CD8-positive, alpha-beta T cell (primary cell): ENCODE measurements at places on chromosomes 6 and 20.

DNA sequence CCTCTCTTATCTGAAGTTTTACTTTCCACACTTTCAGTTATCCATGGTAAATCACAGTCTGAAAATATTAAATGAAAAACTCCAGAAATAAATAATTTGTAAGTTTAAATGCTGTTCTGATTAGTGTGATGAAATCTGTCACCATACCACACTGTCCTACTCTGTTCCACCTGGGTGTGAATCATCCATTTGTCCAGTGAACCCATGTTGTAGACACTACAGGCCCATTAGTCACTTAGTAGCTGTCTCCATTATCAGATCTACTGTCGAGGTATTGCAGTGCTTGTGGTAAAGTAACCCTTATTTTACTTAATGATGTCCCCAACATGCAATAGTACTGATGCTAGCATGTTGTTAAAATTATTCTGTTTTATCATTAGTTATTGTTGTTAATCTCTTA is 29.2 kb upstream of the MMS22L start:
- no peak for DNase-seq

DNA sequence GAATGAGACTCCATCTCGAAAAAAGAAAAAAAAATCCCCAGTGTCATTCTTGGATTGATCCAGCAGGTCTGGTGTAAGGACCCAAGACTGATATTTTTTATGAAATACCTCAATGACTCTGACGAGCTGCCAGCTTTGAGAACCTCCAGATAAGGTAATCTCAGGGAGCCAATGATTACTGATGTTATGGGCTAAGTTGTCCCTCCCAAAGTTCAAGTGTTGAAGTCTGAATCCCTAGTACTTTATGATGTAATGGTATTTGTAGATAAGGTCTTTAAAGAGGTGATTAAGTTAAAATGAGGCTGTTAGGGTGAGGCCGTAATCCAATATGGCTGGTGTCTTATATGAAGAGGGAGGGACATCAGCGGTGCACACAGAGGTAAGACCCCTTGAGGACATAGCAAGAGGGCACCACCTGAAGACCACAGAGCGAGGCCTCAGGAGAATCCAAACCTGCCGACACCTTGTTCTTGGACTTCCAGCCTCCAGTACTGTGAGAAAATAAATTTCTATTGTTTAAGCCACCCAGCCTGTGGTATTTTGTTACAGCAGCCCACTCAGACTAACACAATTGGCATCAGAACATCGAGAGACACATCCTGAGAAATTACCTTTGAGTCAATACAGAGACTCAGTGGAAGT is 19.7 kb upstream of the DDO start:
- no peak for DNase-seq

DNA sequence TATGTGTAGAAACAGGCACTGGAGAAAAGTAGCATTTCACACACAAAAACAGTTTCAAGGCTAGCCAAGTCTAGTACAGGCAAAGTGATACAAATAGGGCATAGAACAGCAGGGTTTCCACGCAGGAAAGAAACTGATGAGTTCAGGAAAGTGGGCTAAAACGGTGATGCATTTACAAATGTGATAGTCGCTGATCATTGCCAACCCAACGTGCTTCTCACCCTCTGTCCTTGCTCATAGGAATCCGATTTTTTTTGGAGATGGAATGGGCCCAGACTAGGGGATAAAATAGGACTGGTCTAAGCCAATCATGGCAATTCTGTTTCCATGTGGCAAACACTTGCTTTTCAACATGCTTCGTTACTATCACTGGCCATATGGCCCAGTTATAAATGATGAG is 536.6 kb downstream of the PRKN start:
- DNase-seq, result no peak

- no peak for DNase-seq
These were observed 10.8 kb downstream of the BPIFB2 start for GRCh38 chr20:33018169-33018931.

DNA sequence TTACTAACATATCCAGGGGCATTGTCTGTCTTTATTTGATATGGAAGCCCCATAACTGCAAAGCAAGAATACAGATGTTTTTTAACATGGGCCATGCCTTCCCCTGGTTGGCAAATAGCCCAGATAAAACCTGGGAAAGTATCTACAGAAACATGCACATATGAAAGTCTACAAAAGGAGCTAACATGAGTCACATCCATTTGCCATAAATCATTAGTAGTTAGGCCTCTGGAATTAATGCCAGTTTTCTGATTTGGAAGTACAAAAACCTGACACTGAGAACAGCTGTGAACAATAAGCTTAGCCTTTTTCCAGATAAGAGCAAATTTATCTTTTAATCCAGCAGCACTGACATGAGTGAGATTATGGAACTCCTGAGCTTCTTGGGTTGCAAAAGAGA is 418.0 kb upstream of the IMPG1 start:
- DNase-seq, result no peak

DNA sequence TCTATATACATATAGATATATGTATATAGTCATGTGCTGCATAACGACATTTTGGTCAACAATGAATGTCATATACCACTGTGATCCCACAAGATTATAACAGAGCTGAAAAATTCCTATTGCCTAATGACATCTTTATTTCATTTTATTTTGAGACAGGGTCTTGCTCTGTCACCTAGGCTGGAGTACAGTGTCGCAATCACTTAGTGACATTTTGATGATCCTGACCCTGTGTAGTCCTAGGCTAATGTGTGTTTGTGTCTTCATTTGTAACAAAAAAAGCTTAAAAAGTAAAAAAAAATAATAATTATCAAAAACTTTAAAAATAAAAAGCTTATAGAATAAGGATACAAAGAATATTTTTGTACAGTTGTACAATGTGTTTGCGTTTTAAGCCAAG is 4.0 kb upstream of the FAM8A1 start:
- DNase-seq, result no peak

DNA sequence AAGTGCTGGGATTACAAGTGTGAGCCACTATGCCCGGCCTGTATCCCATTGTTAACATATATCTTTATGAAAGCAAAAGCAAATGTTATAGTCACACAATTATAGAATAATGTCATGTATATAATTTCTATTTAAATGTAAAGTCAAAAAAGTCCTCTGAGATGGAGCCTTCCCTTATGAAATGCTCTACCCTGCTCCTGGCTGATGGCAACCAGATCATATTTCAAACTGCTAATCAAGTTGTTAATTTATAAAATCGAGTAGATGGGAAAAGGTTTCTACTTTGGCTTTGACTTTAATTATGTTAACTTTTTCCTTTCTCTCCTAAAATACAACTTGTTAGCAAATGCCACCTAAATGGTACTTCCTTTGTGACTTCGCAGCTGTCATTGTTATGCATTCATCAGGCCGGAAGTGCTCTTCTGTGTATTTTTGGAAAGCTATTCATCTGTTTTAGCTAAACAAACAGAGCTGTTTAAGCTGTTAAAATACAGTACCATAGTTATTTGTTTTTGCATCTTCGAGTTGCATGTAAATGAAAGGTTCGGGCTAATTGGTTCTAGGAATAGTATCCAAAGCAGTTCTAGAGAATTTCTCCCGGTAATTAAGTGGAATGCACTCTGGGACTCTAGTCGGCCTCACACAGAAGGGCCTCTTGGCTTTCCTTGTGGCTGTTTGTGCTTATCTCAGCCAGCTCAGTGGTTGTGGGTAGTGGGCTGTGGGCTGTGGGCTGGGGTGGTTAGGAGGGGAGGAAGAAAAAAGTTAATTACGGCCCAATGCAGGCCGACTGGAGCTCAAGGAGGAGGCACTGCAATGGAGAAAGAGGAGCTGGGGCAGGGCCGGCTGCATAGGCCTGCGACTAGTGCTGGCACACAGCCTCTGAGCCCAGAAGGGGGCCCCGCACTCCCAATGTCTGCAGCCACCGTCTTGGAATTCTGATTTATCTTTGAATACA is 34.8 kb downstream of the SLC35D3 start:
- DNase-seq, result no peak

DNA sequence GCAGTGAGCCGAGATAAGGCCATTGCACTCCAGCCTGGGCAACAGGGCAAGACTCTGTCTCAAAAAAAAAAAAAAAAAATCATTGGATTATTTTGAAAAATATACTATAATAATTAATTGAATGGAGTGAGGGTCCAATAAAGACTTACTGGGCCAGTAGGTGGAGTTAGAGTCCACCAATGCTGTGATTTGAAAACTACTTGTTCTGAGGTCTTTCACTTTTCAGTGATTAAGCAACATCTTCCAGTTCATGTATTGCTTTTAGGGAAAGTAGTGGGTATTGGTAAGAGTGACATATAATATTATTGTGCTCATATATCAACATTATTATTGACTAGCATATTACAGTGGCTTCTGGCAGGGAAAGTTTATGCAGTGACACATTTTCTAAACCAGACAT is 530.3 kb downstream of the KHDRBS2 start:
- DNase-seq, result no peak

DNA sequence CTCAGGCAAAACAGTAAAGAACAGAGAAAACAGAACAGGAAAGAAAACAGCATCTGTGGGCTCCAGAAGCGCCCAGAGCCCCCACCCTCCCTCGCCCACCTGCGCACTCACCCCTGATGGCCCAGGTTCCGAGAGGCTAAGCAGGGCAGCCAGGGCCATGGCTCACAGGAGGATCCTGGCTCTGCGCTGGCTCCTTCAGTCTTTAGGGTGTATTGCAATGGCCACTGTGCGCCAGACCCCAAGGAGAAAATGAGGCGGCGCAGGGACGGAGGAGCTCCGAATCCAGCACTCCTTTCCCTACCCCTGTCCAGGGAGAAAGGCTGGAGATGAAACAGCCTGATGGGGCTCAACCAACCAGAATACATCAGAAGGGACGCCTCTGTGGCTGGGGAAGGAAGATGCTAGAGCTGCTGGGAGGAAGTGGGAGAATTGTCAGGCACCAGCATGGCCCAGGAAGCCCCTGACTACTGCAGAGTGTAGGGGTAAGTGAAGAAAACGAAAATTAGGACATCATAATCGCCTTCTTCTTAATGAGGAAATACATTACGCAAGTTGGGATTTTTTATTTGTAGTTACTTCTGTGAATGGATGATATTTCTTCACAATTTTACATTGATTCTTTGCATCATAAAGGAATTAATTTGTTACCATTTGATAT is 49.0 kb downstream of the COL11A2 start:
- DNase-seq, result no peak

GRCh38 chr20:46809706-46810360 is 84.8 kb upstream of the EYA2 start:
- DNase-seq, result no peak

GRCh38 chr6:161270116-161270515 is 3.7 kb downstream of the AGPAT4 start:
- DNase-seq, result no peak

DNA sequence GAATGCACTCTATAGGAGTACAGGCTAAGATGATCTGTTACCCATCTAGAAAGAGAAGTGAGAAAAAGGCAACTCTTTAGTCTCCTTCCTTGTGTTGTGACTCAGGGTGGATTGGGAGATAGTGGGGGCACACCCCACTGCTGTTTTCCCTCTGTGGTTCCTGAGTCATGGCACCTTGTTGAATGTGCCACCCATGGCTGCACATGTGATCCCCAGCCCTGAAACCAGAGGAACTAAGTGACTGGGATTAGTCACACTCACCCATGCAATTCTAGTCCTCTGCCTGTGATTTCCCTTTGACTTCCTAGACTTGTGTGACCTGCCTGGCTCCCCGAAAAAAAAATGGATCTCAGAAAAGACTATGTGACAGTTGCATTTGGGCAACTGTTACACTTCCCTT is 48.6 kb upstream of the HTR1B start:
- DNase-seq, result no peak

- DNase-seq, result no peak
These were observed 602 bp downstream of the PPP1R11 start for GRCh38 chr6:30067460-30068139.

GRCh38 chr20:44031781-44032582 is 117.3 kb downstream of the TOX2 start:
- no peak for DNase-seq

DNA sequence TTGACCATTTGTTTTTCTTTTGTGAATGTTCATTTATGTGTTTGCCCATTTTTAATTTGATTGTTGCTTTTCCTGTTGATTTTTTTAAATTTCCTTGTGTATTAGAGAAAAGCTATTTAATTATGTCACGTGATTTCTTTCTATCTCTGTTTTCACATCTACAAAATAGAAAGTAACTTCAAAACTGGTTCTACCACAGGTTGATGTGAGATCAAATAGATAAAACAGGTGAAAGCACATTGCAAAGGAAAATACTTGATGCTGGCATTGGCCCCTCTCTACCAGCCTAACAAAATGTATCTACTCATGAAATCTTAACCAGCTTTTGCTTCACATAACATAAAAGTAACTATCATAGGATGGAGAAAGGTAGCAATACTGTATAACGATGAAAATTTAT is 129.2 kb downstream of the TMEM242 start:
- DNase-seq, result no peak

GRCh38 chr6:161355696-161356095 is 81.8 kb upstream of the AGPAT4 start:
- no peak for DNase-seq

GRCh38 chr6:144493035-144493910 is 208.1 kb downstream of the UTRN start:
- DNase-seq, result no peak

- no peak for DNase-seq
These were observed 33.0 kb upstream of the ME1 start for GRCh38 chr6:83463886-83464285.

- DNase-seq, result no peak
These were observed 14.4 kb downstream of the GSS start for GRCh38 chr20:34941226-34941625.

GRCh38 chr6:8277769-8278168 is 157.6 kb downstream of the SLC35B3 start:
- DNase-seq, result no peak

DNA sequence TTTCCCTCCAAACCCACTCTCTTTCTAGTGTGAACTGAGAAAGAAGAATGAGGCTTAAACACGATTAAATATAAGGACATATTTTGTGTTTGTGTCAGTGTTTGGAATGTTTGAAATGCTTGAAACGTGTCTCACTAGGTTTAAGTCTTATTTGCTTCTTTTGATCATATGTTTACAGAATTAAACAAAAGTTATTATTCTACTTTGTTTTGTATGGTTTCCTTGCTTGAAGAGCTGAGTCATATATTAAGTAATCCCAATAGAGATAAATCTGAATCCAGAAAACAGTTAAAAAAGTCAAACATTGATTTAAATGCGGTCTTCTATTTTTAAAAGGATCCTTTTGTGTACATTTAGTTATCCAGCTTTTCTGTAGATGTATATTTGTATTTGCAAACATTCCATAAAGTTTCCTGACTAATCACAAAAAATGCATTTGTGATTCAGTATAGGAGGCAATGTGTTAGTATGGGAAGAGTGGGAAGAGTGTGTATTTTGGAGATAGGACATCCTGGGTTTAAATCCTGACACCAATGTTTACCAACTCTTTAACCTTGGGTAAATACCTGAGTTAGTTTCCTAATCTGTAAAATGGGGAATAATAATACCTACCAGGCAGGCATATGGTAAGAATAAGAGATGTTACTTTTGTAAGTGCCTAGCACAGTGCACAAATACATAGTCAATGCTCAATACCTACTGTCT is 72.9 kb downstream of the TSBP1 start:
- no peak for DNase-seq
